Stimulated activated CD4-positive, alpha-beta T cell treated with anti-CD3 and anti-CD28 coated beads, Interleukin-2, amount 100 ng/mL, for 48 hours (primary cell): ENCODE measurements at places on chromosomes 4 and X.

GRCh38 chr4:5423670-5424069 lies 284.7 kb downstream of the EVC2 start:
- no peak for DNase-seq

- DNase-seq = no peak
These were observed 2.2 kb downstream of the PLXNB3 start for GRCh38 chrX:153766098-153766817.

GRCh38 chrX:24790166-24790565 lies 96.4 kb downstream of the POLA1 start:
- DNase-seq = no peak

GRCh38 chrX:21655901-21656586 lies 2.1 kb downstream of the KLHL34 start:
- no peak for DNase-seq

DNA sequence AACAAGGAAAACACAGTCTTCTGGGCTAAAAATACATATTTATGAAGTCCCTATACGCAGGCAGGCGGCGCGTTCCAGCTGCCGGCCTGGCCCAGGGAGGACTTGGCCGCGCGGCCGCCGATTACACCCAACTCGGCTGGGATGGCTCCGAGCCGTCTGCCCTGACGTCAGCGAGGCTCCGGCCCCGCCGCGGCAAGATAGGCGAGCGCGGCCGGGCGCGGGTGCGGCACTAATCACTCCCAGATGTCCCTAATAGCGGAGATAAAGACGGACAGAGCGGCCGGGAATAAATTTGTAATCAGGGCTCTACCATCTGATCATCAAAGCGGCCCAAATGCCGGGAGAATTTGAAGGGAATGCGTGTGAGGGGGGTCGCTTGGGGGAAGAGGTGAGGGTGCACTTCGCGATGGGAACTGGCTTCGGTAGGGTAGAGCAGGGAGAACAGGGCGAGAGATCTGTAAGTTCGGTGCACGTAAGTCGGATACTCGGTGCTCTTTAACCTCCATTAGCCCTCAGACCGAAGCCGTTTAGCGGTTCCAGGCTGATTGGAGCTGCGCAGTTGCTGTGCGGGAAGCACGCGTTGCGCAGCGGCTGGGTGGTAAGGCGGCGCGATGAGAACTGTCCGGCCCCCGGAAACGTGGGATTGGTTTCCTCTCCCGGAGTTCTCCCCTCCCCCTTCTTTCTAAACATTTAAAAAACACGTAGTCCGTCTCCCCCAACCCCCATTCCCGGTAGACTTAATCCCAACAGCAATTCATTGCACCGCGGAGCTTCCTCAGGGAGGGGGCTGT lies 7.7 kb downstream of the HAND2 start:
- DNase-seq = no peak

GRCh38 chr4:107718351-107718965 lies 1.6 kb downstream of the PAPSS1 start:
- no peak for DNase-seq

GRCh38 chr4:30828264-30828926 lies 108.2 kb downstream of the PCDH7 start:
- DNase-seq = no peak

DNA sequence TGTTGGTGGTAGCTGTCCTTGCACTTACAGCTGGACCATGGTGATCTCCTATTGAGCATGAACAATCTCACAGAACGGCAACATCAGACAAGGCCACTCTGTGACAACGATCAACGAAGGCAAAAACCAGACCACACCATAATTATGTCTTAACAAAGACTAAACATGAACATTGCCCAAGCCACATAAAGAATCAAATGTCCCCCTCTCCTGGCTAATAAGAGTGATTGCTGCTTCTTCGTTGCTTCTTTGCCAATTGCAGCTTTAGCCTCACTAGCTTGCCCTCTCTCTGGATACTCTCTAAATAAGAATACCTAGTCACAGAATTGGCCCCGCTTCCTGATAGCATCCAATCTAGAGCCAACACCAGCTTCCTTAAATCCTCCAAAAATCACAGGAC lies 41.5 kb upstream of the PGRMC1 start:
- no peak for DNase-seq

GRCh38 chrX:138128027-138128671 lies 562.2 kb downstream of the ZIC3 start:
- no peak for DNase-seq
